ENCODE measurements at places on chromosomes 7 and 10. TPM values are rescaled to one million over a fixed set of nuclear protein-coding genes. Genes with fewer than 3 reads are reported as not detected.

Gene SEMA4G
- 1.4 TPM for total RNA-seq

Gene GPRIN2
- total RNA-seq: 0.50 TPM

Gene OR2A5
- total RNA-seq: not detected

Gene PSD
- total RNA-seq: not detected

Gene CARD11
- total RNA-seq: 0.75 TPM
